ENCODE measurements at places on chromosomes 13 and 19.

GRCh38 chr19:55640043-55640576 lies 692 bp upstream of the ZNF580 start:
- peak; percentile 82 for DNase-seq

- no peak for DNase-seq
Measured at GRCh38 chr19:18595475-18595874, 6.9 kb downstream of the REX1BD start.

DNA sequence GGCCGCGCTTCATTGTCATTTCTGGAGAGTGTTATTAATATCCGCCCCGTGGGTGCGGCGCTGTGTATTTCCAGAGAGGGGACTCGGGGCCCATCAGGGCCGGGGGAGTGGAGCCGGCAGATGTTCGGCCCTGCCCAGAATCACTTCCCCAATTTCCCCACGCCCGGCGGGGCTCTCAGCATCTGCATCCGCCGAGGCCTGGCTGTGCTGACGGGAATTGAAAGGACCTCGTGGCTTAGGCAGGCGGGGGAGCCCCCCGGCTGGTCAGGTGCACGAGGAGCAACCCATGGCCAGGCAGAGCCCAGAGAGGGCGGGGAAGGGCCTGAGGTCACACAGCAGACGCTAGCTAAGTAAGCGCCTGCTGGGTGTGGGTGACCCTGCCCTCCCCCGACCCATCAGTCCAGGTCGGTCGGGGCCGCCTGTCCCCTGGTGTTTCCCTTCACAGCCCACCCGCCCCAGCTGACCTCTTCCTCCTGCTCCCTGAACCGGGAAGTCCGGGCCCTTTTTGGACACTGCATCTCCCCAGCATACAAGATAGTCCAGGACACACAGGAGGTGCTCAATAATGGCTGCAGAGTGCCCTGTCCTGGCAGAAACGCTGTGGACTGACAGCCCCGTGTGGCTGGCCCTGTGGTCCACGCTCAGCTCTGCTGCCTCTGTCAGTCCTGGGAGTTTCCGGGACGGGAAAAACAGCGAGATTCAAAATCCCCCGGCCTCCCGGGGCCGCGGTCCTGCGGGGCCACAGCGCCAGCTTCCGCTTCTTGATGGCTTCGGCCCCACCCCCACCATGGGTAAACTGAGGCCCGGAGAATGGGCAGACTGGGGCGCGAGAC lies 22.1 kb downstream of the ARID3A start:
- peak; percentile 92 for DNase-seq

DNA sequence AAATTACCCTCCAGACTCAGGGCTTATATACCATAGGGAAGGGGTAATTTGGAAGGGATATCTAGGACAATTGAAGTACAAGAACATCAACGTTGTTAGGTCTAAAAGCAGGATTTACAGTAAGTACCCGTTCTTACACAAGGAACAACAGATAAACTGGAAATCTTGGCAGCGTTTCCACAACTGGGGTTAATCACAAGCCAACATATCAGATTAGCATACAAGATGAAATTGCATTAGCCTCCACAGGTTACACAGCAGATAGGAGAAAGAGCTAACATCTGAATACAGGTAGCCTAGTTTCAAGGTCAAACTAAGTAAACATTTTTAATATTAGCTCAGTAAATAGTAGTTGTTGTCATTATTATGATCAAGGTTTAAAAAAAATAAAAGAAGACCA lies 1214.0 kb upstream of the PCDH20 start:
- DNase-seq, result no peak

DNA sequence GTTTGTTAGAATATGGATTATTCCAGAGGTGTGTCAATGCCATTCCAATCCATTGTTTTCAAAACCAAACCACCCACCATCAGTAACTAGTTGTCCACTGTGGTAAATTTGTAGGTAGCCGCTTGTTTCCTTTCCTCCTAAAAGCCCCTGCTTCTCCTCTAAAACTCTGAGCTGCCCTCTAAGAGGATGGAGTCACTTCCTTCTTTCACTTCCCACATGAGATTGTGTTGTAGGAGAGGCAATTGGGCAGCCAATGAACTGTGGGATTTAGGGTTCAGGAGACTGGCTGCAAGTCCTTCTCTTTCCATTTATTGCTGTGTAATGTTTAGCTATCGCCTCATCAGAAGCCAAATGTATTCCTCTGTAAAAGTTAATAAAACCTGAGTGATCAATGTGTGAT lies 49.9 kb upstream of the RFXAP start:
- peak; percentile 45 for DNase-seq

DNA sequence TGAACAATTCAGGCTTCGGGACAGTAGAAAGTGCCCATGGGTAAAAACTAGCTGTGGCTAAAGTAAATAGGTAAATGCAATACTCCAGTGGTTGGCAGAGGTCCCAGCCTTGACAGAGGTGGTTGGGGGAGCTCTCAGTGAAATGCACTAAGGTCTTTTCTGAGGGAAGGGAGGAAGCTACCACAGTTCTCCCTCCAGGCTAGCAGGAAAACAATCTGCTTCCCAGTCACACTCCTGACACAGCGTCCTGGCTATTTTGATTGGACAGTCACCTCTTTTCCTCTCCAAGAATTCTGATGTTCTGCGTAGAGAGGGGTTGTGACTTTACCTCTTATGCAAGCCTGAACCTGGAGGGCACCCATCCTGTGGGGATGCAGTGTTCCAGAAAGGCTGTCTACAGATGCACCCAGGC lies 128.7 kb downstream of the CYSLTR2 start:
- no peak for DNase-seq

Measured in Karpas-422 (cell line).